T-helper 9 cell (primary cell): ENCODE measurements at places on chromosomes 7 and 10.

DNA sequence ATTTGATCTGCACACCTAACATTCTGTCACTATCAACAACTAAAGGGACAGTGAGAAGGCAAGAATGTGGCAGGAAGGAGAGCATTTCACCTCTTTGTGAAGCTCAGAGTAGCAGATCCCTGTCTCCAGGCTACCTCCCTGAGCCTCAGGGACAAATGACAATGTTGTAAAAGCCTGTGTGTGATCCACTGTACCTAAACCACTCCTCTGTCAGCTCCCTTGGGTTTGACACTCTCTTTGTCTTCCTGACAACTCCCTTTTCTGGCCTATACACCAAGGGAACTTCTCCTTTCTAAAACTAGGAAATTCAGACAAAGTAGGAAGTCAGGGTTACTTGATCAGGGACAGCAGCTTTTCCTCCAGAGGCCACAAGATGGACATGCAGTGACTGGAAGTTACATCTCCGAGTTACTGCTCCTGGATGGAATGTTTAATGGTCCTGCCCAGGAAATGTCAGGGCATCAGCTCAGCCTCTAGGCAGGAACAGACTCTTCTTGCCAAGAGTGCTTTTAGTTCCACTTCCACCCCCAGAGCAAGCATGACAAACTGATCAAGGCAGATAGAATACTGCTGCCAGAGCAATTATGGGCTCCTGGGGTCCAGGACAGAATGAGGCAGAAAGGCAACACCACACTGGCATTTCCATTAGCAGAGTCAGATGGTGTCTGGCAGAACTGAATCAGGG is 1014.5 kb upstream of the LRRTM3 start:
- DNase-seq, result no peak

DNA sequence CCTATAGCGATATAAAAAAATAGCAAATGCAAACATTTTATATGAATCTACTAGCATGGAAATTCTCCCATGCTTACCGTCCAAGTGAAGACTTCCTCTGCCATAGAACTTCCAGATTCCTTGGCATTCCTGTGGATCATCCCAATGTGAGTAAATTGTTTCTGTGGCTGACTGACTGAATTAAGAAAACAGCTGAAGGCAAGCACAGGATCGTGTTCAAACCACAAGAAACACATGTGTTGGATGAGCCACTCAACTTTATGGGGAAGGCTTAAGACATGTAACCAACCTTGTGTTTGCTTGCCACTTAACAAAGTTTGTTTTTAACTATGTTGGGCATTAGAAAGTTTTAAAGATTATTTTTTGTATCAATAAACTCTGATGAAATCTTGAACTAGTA is 2.6 kb upstream of the MYPN start:
- DNase-seq, result no peak

DNA sequence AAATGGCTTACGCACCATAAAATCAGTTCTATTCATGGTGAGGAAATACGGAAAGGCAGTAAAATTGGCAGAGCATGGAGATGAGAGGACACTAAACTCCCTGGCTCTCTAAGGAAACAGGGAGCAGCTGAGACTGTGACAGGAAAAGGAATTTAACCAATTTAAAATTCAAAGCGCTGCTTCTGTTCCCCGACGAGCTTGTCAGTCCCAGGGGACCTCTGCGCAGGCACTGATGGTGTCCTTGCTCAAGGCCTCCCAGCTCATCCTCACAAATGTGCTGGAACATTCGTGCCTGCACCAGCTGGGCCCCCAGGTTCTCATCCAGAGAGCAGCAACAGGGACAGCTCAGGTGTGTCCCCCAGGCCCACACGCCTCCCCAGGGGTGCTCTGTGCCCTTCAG is 101.4 kb downstream of the MAD1L1 start:
- DNase-seq, result no peak

- peak; percentile 40 for DNase-seq
Observed at GRCh38 chr7:114922652-114923402, 933 bp downstream of the MDFIC start.

- no peak for DNase-seq
Observed at GRCh38 chr7:148964483-148965267, 63.6 kb downstream of the PDIA4 start.

- DNase-seq, result no peak
Observed at GRCh38 chr10:82591421-82591820, 716.4 kb downstream of the NRG3 start.

GRCh38 chr10:110212119-110213006 is 5.0 kb downstream of the MXI1 start:
- no peak for DNase-seq
